ENCODE measurements at places on chromosomes 1 and 21.

DNA sequence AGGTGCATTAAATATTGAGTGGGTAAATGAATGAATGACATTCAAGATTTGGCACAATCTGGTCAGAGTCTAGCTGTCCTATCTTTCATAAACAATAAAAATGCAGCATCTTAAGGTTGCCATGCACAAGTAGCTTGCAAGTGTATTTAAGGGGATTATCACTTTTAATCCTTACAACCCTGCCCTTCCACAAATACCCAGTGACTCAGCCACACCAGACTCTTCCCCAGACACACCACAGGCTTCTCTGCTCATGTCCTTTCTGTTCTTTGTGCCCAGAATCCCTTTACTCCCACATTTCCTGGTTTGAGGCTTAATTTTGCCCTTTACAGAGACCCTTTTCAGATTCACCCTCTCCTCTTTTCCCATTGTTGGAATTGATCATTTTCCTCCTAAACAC is 59.8 kb downstream of the KIRREL1 start:
- DNase-seq, result peak; percentile 44

GRCh38 chr1:2318314-2319278 is 72.8 kb downstream of the MORN1 start:
- DNase-seq, result no peak

DNA sequence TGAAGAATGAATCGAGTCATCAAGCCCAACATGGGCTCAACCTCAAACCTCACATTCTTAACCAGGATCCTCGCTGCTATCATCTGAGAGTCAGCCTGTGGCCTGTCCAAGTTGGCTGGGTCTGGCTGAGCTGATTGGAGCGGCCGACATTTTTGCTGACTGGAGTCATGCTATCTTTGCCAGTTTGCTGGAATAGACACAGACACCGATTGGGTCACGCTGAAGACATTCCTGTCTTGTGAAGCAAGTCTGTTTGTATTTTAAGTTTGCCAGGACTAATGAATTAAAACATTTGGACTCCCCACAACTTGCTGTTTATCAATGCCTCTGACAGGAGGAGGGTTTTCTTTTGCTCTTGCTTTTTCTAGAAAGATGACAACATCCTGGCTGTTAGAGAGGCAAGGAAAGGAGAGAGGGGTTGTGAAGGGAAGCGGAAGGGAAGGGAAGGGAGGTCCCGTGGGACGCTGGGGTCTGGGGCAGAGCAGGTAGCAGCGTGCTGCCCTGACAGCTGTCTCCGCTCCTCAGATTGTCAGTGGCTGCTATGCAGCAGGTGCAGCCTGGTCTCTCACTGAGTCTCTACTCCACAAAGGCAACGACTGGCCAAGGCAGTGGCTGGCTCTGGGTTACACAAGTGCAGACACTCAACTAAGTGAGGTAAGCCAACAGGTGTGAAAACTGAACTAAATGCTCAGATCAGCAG is at the start of gene MAP3K7CL:
Gene MAP3K7CL (plus strand): TSS at position 375 of the 700 bp plus-strand sequence. CDS start 2,701 bp downstream, outside the sequence.
- DNase-seq, result peak; percentile 100

DNA sequence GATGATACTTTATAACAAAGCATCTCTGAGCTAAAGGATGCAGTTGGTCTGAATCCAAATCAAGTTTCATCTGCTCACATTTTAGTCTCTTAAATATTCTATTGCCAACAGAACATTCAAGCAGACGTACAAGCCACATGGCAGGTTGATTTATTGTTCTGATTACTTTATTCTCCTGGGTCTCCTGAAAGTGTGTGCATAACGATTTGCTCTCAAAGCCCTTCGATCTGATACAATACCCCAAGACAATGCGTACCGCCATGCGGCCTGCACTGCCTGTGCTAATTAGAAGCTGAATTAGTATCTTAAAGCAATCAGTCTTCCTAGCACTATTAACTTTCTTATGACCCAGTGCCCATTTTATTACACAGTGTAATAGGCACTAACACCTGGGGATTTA is 56.9 kb downstream of the FHAD1 start:
- no peak for DNase-seq

Measured in EH (cell line).